ENCODE measurements at places on chromosomes 16 and 17.

DNA sequence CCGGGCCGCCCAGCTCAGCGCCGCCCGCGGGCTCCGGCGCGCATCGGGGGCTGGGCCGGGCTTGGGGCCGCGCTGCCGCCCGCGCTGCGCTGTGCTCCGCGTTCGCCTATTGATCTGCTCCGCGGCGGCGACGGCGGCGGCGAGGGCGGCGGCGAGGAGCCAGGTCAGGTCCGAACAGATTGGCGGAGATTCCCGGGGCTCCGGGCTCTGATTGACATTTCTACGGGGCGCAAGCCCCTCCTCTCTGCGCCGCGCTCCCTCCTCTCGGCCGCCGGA is 559 bp downstream of the IRX3 start:
- no peak for DNase-seq

GRCh38 chr17:57410169-57410568 is 153.8 kb downstream of the MSI2 start:
- DNase-seq = no peak

DNA sequence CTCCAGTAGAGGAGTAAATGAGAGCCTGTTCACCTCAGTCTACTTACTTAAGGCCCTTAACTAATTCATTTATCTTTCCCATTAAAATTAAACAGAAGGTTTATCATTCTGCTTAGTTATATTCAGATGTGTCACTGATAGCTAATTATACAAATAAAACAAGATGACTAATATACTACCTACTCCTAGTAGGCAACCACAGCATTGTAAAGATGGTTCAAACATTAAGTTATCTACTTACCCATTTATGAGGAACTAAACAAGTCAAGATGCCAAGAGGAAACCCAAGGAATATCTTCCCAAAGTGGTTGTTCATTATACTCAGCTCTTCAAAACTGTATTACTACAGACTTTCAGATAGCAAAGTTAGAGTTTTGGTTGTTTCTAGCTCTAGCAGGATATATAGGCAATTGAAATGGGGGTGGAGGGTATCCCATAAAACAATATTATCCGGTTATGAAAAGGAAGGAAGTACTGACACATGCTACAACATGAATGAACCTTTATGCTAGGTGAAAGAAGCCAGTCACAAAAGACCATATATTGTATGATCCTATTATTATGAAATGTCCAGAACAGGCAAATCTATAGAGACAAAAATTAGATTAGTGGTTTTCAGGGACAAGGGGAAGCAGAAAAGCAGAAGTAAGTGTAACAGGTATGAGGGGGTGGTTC is 56.5 kb downstream of the SPAG9 start:
- no peak for DNase-seq

- no peak for DNase-seq
Measured at GRCh38 chr17:28818819-28819221, 23.8 kb downstream of the FAM222B start.

GRCh38 chr16:82282662-82283061 is 112.6 kb upstream of the MPHOSPH6 start:
- DNase-seq = no peak

- DNase-seq = no peak
Measured at GRCh38 chr17:38428112-38428642, at the start of gene ARHGAP23. Gene ARHGAP23 (plus strand): TSS chr17:38428464. CDS start chr17:38428486, 22 bp downstream.

DNA sequence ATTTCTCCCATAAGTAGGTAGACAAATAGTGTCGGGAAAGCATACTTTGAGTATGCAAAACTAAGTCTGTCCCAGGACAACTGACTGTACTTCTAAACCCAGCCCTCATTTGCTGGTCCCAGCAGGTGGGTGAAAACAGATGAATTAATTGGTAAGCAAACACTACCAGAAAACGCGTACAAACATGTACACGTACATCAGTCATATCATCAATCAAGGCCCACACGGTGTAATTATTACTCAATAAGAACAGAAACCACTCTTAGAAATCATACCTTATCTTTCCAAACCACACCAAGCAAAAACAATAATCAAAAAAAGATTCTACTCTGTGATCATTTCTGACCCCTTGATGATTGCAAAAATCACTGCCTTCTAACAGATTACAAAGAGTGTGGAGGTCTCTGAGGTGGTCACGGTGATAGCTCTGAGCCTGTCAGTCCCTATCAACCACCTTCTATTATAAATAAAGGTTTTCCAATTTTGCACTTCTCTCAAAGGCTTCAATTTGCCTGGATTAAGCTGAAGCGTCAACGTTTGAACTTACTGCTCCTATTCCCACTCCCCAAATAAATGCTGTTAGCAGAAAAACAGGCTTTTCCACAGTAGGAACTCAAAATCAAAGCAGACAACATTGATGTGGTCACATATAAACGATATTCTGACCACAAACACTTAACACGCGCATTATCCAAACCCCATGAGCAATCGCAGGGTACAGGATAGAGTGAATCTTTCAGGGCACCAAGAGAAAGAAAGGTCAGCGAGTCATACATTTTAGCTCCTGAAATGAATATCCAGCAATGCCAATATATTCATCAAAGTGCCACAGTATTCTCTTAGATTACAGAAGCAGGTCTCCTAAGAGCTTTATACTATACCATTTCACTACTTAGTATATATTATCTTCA is 211.9 kb downstream of the STX8 start:
- DNase-seq = peak; percentile 60

GRCh38 chr17:384622-385177 is 32.1 kb upstream of the RPH3AL start:
- no peak for DNase-seq

DNA sequence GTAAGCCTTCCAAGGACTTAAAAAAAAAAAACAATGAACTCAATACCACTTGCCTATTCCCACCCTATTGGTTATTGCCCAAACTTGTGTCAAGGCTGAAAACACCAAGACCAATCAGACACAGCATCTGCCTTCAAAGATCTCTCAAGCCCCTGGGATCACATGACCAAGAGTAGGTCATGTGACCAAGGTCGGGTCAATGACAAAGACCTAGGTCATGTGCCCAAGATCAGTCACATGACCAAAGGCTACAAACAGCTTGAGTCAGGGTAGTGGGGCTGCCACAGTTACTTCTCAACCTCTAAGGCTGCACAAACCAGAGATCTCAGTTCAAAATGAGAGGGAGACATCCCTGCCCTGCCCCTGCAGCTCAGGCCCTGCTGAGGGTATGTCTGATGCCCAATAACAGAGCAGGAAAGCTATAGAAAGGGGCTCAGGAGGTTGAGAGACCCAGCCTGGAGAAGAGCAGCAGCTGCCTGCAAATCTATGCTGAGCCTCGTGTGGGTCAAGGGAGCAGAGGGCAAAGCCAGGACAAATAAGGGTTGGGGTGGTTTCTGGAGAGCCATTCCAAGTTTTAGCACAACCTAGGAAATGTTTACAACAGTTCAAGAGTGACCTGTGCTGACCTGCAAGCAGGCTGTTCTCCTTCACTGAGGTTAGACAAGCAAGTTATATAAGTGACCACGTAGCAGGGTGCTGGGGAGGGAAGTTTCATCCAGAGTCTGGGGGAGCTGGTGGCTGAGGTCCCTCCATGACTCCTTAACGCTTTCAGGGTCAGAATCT is 48.8 kb downstream of the PIMREG start:
- no peak for DNase-seq

DNA sequence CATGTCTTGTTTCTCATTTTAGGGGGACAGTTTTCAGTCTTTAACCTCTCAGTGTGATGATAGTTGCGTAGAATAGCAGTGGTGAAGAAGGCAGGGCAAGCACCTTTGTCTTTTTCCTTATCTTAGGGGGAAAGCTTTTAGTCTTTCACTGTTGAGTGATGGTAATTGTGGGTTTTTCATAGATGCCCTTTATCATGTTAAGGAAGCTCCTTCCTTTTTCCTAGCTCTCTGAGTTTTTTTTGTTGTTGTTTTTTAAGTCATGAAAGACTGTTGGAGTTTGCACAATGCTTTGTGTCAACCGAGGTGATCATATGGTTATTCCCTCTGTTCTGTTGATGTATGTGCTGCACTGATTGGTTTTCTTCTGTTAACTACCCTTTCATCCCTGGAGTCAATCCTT is 15.7 kb downstream of the NOL11 start:
- DNase-seq = no peak

GRCh38 chr17:2053380-2054261 is 1.3 kb upstream of the HIC1 start:
- DNase-seq = no peak

GRCh38 chr17:49204516-49204915 is 5.9 kb downstream of the GNGT2 start:
- DNase-seq = no peak

GRCh38 chr17:46063241-46063640 is 64.2 kb downstream of the STH start:
- DNase-seq = peak; percentile 82

DNA sequence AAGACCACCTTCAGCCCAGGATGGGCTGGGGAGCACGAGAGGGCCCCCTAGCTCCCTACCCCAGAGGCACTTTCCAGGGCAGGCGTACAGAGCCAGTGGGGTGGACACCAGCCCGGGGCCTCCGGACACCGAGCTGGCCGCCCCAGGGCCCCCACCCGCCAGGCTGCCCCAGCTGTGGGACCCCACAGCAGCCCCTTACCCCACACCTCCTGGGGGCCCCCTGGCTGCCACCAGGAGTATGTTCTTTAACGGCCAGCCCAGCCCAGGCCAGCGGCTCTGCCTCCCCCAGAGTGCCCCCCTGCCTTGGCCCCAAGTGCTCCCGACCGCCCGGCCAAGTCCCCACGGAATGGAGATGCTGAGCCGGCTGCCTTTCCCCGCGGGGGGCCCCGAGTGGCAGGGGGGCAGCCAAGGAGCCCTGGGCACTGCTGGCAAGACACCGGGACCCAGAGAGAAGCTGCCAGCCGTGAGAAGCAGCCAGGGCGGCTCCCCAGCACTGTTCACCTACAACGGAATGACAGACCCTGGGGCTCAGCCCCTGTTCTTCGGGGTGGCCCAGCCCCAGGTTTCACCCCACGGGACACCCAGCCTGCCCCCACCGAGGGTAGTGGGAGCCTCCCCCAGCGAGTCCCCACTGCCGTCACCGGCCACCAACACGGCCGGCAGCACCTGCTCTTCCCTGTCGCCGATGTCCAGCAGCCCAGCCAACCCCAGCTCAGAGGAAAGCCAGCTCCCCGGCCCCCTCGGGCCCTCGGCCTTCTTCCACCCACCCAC is 24.3 kb upstream of the ZFPM1 start:
- DNase-seq = no peak

- no peak for DNase-seq
Measured at GRCh38 chr16:66489385-66489784, 60.5 kb downstream of the TK2 start.

- no peak for DNase-seq
Measured at GRCh38 chr17:42667088-42667951, 8.2 kb downstream of the TUBG2 start.

DNA sequence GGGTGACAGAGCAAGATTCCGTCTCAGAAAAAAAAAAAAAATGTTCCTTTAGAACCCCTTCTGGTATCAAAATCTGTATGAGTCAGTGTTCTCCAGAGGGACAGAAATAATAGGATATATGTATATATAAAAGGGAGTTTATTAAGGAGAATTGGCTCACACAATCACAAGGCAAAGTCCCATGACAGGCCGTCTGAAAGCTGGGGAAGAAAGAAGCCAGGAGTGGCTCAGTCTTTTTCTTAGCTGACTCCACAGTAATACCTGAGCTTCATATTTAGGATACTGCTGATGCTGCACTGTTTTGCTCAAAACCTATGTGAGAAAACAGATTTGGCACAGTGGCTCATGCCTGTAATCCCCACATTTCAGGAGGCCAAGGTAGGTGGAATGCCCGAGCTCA is 22.5 kb downstream of the ZZEF1 start:
- DNase-seq = no peak

- DNase-seq = no peak
Measured at GRCh38 chr17:77735081-77735565, 223.4 kb upstream of the TNRC6C start.

- DNase-seq = no peak
Measured at GRCh38 chr16:28938721-28939120, 7.0 kb downstream of the CD19 start.

DNA sequence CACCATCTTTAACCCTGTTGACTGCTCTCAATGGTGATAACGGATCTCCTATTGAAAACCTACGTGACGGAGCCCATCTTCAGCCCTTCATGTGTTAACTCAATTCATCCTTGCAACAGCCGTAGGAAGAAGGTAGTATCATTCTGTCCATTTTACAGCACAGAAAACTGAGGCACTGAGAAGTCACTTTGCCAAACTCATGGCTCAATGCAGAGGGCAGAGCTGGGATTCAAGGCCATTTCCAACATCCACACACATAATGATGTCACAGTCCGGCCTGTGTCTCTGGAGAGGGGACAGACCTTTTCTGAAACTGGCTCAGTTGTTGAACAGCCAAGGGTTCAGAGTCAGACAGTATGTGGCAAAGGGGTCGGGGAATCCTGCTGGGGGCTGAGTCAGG is 52.6 kb upstream of the CMIP start:
- no peak for DNase-seq

- no peak for DNase-seq
Measured at GRCh38 chr17:49578414-49578813, 2.7 kb downstream of the NXPH3 start.
